ENCODE measurements at places on chromosomes 3 and 15. TPM values are rescaled to one million over a fixed set of nuclear protein-coding genes. Genes with fewer than 3 reads are reported as not detected.

The BNC1 gene
- not detected for total RNA-seq

The MORC1 gene
- not detected for total RNA-seq

The PLSCR5 gene
- not detected for total RNA-seq

The ACP3 gene
- not detected for total RNA-seq

The TP63 gene
- total RNA-seq: 0.55 TPM

The HTR3E gene
- not detected for total RNA-seq

The TIPARP gene
- total RNA-seq: 119 TPM

DNA sequence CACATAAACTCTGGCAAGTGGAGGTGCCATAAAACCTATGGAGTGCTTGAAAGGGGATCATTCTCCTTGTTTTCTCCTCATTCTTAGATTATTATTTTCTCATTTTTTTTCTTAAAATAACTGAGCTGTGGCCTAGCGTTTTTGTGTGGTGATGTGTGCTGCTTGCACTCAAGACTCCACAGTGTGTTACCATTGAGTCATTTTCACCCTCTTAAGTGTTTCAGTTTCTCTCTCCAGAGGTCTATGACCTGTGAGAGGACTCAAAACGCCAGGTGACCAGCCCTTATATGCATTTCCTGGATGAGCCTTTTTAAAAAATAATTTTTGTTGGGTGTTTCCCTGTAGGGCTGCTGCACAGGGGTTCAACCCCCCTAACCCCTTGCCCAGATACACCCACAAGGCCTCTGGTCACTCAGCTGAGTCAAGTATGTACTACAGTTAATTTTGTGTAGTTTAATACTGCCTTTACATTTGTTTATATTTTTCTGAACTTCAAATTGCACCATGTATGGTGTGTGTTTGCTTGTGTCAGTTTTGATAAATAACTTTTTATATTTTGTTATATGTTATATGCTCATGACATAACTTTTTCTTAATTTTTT lies 15.4 kb upstream of the BTLA start:
- peaks cover 22% of the 10 kb centered on the region for H3K4me1 ChIP-seq
- H3K27me3 ChIP-seq: no peaks in the 10 kb centered on the region
- H3K4me3 ChIP-seq: no peak overlapping the region
- no peaks in the 10 kb centered on the region for H3K36me3 ChIP-seq
- no peak overlapping the region for H3K27ac ChIP-seq

- no peaks in the 10 kb centered on the region for H3K27me3 ChIP-seq
- no peaks in the 10 kb centered on the region for H3K36me3 ChIP-seq
- no peak overlapping the region for H3K4me3 ChIP-seq
- H3K27ac ChIP-seq: no peak overlapping the region
Observed at GRCh38 chr3:197810901-197811300, 19.8 kb downstream of the LRCH3 start.

DNA sequence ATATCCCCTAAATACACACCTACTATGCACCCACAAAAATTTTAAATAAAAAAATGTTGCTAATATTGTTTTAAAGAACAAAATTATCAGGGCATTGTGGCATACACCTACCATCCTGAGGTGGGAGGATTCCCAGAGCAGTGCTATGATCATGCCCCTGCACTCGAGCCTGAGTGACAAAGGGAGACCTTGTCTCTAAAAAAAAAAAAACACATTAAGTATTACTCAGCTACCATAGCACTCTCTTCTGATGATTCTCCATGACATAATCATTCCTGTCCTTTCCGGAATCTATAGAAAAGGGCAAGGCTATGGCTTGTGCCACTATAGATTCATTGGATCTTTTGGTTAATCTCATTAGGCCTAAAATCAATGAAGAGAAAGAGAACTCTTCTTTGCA lies 77.4 kb downstream of the ACAP2 start:
- H3K4me1 ChIP-seq: no peaks in the 10 kb centered on the region
- no peaks in the 10 kb centered on the region for H3K36me3 ChIP-seq
- H3K27ac ChIP-seq: no peak overlapping the region
- no peak overlapping the region for H3K4me3 ChIP-seq
- H3K27me3 ChIP-seq: no peaks in the 10 kb centered on the region

DNA sequence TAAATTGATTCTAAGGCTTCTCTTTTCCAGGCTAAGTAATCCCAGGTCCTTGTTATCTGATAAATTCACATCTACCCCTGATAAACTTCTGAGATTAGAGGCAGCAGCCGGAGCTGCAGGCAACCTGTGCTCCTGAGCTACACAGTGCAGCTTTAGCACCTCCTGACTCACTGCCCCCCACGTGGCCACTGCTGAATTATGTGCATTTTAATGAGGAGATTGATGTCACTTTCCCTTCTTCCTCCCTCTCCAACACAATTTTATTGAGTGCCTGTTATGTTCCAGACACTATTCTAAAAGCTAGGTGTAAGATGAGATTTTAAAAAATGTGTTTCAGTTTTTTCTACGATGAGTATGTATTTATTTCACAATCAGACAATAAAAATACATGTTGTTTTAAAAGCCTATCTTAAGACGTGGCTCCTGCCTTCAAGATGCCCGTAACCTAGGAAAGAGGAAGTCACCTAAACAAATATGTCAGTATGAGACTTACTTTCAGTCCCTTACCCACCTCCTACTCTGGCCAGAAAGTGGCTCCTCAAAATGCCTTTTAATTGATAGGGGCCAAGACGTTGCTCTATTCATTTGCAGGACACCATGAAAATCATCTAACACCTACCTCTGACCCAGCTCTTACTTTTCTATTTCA lies 161.5 kb upstream of the PFN2 start:
- H3K4me3 ChIP-seq: no peak overlapping the region
- H3K27ac ChIP-seq: no peak overlapping the region
- H3K4me1 ChIP-seq: no peaks in the 10 kb centered on the region
- no peaks in the 10 kb centered on the region for H3K36me3 ChIP-seq
- no peaks in the 10 kb centered on the region for H3K27me3 ChIP-seq

DNA sequence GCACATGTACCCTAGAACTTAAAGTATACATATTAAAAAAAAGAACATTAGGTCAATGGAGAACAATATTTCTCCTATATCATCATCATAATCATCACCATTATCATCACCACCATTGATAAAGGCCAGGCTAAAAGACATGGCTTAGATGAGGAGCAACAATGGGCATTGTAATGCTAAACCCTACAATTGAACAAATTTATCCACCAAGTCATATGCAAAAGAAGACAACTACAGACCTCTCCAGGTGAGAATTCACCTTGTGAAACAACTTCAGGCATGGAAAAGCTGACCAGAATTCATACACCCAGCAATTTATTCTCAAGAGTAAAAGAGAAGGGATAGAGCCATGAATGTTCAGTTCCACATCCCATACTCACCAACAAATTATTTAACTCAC lies 46.3 kb upstream of the BBX start:
- H3K27ac ChIP-seq: no peak overlapping the region
- no peaks in the 10 kb centered on the region for H3K27me3 ChIP-seq
- no peaks in the 10 kb centered on the region for H3K36me3 ChIP-seq
- DNase-seq: no peak
- H3K4me3 ChIP-seq: no peak overlapping the region

GRCh38 chr15:59420108-59420507 lies 17.9 kb upstream of the FAM81A start:
- H3K27me3 ChIP-seq: no peaks in the 10 kb centered on the region
- H3K36me3 ChIP-seq: no peaks in the 10 kb centered on the region
- peaks cover 4% of the 10 kb centered on the region for H3K4me1 ChIP-seq
- no peak overlapping the region for H3K27ac ChIP-seq
- no peak overlapping the region for H3K4me3 ChIP-seq

DNA sequence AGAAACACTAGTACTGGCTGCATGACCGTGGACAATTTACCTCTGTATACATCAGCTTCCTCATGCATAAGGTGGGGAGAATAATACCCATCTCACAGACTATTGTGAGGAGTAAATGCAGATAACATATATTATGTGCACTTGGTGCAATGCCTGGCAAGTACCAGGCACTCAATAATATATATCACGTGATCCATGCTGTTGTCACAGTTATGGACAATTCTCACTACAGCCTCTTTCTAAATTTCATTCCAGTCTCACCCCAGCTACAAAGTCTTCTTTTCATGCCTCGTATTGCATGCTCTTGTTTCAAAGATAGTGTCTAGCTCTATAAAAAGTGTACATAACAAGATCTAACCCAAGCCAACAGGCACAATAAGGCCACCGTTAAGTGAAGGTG lies 494.3 kb upstream of the ADAMTS9 start:
- no peak for DNase-seq
- no peaks in the 10 kb centered on the region for H3K27me3 ChIP-seq
- H3K4me3 ChIP-seq: no peak overlapping the region
- no peaks in the 10 kb centered on the region for H3K36me3 ChIP-seq
- no peak overlapping the region for H3K27ac ChIP-seq

GRCh38 chr3:45894015-45894414 lies 7.7 kb downstream of the CCR9 start:
- H3K4me1 ChIP-seq: no peaks in the 10 kb centered on the region
- no peak overlapping the region for H3K4me3 ChIP-seq
- DNase-seq: no peak

DNA sequence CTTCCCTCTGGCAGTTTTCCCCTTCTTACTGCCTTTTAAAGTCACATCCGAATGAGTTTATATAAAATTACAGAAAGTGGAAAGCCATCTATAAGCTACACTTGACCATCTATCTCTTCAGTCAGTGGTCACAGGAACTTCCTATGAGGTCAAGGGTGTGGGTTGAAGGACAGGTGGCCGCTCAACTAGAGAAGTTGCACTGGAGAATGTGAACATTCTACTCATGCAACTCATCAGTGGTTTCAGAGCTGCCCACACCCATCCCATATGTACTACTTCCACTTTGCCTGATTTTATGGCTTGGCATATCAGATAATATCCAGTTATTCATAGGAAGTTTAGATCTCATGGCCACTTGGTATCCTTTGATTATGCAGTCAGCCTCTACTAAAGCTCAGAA lies 57.4 kb upstream of the TMEM158 start:
- no peak for DNase-seq
- H3K36me3 ChIP-seq: no peaks in the 10 kb centered on the region
- H3K27ac ChIP-seq: no peak overlapping the region
- H3K27me3 ChIP-seq: no peaks in the 10 kb centered on the region
- no peak overlapping the region for H3K4me3 ChIP-seq

DNA sequence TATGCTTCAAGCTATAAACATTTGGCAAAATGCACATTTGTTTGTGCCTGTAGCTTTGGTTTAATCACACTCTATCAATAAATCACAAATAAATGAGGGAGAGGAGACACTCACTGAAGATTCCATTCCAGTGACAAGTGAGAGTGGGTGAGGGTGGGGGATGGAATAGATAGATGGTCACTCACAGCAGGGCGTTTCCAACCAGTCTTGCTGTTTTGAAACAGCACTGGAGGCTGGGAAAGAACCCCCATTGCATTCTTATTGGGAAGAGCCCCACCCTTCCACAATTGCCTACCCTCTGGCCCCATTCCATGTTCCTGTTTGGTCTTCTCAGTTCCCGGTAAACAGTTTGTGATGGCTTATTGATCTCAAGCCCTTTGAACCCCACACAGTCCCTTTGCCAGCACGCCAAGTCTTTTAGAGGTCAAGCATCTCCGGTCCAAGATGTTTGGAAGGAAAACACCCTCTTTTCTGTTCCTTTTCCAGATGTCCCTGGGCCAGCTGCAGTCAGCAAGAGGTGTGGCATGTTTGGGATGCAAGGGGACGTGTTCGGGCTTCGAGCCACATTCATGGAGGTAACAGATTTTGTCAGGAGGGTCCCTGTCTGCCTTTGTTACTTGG lies 30.7 kb downstream of the LMCD1 start:
- DNase-seq: no peak
- H3K4me3 ChIP-seq: no peak overlapping the region
- no peaks in the 10 kb centered on the region for H3K36me3 ChIP-seq
- H3K27me3 ChIP-seq: no peaks in the 10 kb centered on the region
- H3K4me1 ChIP-seq: no peaks in the 10 kb centered on the region
- H3K27ac ChIP-seq: no peak overlapping the region

DNA sequence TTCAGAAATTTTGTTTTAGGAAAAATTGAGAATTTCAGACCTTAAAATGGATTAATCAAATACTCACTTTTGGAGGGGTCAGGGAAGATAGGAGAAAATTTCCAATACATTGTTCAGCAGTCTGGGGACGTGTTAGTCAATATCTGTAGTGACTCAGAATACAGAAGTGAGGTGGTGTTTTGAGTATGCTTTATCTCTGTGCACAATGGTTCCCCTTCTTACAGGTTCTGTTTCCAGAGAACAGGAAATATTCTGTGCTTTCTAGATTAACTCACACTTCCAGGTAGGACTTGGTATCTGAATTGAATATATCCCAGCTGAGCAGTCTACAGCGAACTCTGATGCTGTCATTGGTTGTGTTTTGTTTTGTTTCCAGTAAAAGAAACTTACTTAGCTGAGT lies 30.7 kb upstream of the CCDC54 start:
- H3K27ac ChIP-seq: no peak overlapping the region
- H3K4me1 ChIP-seq: no peaks in the 10 kb centered on the region
- H3K36me3 ChIP-seq: no peaks in the 10 kb centered on the region

DNA sequence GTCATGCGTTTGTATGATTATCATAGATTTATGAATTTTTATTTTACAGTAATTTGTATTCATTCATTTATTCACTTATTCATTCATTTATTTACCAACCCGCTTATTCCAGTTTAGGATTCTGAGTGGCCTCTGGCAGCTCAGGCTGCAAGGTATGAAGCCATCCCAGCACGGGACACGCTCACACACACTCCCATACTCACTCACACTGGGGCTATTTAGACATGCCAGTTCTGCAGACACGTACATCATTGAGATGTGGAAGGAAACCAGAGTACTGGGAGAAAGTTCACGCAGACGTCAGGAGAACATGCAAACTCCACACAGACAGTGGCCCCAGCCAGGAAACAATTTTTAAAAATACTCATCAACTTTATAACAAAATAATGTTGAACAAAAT lies 5.1 kb downstream of the CDIN1 start:
- no peaks in the 10 kb centered on the region for H3K27me3 ChIP-seq
- H3K36me3 ChIP-seq: no peaks in the 10 kb centered on the region
- H3K4me1 ChIP-seq: peaks cover 10% of the 10 kb centered on the region
- H3K4me3 ChIP-seq: no peak overlapping the region
- DNase-seq: no peak
